ENCODE measurements at places on chromosomes 12 and 14.

DNA sequence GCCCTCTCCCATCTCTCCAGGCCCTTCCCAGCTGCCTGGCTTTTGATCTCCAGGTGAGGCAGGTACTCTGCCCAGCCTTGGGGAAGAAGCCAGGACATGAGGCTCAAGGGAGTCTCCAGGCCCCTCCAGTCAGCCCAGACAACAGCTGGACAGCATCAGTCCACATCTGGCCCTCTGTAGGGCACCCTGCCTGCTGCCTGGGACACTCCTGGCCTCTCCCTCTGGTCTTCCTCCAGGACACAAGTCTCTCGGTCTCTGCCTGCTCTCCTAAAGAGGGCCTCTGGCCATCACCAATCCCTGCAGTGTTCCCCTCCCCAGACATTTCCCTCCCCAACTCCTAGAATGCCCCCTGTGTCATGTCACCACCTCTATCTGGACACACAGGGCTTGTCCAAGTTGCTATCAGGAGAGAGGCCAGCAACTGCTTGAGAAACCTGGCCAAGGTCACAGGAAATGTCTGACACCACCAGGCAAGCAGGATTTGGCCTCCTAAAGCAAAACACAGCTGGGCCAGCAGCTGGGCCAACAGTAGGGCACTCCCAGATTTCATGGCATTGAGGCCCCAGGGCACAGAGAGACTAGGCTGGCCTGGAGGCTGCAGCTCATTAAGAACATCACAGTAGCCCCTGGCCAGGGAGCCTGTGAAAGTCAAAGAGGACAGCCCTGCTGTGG is 29.0 kb downstream of the LTBP2 start:
- DNase-seq, result no peak

DNA sequence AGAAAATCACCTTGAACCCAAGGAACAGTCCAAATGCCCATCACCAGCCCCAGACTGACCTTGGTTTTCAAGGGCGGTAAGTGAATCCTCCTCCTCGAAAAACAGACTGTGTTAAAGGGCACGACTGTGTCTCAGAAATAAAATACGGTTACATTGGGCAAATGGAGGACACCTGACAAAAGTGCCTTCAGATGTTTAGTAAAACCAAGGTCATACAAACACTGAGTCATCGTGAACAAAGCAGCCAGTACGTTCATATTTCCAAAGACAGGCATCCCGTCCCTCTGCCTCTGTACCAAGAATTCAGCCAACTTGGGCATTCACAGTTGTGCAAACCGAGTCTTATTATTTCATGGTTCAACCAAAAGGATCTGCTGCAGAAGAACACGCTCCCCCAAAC is 25.9 kb downstream of the FOXN3 start:
- DNase-seq, result no peak

DNA sequence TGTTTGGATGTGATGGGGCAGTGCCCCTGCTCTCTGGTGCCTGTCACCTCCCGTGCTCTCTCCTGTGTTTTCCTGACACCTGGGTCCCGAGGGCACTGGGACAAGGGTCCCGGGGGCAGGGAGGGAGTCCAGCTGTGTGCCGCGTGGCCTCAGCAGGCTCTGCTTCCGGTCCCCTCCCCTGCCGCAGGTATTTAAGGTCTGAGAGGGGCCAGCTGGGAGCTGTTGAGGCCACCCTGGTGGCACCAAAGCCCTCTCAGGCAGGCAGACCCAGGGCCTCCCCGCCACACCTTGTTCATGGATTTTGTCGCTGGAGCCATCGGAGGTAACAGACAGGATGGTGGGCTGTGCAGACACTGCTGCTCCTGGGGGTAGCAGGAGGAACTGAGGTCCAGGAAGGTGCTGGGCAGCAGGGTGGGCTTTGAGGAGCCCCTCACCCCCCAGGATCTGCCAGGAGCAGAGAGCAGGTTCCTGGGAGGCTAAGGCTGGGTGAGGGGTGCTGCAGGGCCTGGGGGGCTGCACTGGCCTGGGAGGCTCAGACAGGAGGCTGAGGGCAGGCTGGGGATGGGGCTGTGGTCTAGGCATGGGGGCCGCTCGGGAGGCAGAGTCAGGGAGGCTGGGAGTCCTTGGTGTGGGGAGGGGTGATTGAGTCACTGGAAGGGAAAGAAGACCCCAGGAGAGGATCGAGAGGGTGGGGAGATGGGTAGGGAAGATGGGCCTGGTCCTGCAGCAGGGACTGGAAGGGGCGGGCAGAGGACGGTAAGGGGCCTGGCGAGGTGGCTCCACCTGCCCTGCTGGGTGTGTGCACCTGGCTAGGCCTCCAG is at the start of gene SLC25A47:
TSS of gene SLC25A47 (plus strand) at position 219 of the 821 bp plus-strand sequence. CDS start at position 295, 76 bp downstream.
- no peak for DNase-seq

- DNase-seq, result no peak
Observed at GRCh38 chr12:91982946-91983345, 162.7 kb downstream of the BTG1 start.

- no peak for DNase-seq
Observed at GRCh38 chr12:106602076-106602475, 19.3 kb downstream of the RFX4 start.

GRCh38 chr14:78440356-78440894 is 270.3 kb downstream of the NRXN3 start:
- DNase-seq, result no peak

- no peak for DNase-seq
Observed at GRCh38 chr12:19852100-19852855, 413.0 kb downstream of the AEBP2 start.

GRCh38 chr12:57500213-57500612 is 12.3 kb downstream of the MARS1 start:
- DNase-seq, result no peak

GRCh38 chr14:50835280-50835679 is 4.3 kb upstream of the NIN start:
- DNase-seq, result no peak

- DNase-seq, result no peak
Observed at GRCh38 chr12:127664901-127665300, 602.1 kb upstream of the TMEM132C start.

- no peak for DNase-seq
Observed at GRCh38 chr14:24954037-24954699, 95.8 kb downstream of the STXBP6 start.

DNA sequence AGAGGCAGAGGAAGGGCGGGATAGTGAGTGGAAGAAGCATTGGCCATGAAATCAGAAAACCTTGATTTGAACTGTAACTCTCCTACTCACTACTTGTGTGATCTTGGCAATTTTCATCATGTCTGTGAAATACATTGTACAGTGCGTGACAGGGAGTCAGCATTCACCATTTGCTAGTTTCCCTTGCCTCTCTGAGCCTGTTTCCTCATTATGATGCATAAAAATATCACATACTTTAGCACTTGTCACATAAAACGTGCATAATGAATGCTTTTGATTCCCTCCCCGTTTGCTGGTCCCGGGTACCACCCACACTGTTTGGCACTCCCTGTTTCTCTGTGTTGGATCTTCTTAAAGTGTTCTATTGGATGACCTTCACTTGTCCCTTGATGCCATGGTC is 101.1 kb upstream of the FRMD6 start:
- DNase-seq, result no peak

GRCh38 chr14:99575043-99576023 is 28.7 kb downstream of the CCDC85C start:
- no peak for DNase-seq

DNA sequence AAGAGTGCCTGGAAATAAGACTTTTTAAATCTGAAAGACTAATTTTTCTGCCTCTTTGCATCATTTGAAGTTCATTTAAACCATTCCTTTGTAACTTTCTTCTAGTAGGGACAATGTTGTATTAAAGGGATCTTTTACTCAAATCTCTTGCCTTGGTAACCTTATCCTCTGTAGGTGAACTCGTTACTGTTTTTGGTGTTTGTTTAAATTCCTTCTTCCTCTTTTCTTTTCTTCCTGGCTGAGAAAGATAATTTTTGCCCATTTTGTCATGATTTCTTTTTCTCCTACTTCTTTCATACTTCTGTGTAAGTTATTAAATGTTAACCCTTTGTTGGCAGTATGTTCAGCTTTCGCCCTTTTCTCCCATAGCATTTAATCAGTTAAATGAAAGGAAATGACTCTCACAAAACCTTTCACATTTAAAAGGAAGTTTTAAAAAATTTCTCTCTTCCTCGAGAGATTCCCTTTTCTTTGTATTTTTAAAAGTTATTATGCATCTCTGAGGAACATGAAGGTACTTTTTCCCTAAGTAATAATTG is 10.3 kb downstream of the VEZT start:
- no peak for DNase-seq

- no peak for DNase-seq
Observed at GRCh38 chr12:75655315-75655806, 144.0 kb upstream of the KRR1 start.

DNA sequence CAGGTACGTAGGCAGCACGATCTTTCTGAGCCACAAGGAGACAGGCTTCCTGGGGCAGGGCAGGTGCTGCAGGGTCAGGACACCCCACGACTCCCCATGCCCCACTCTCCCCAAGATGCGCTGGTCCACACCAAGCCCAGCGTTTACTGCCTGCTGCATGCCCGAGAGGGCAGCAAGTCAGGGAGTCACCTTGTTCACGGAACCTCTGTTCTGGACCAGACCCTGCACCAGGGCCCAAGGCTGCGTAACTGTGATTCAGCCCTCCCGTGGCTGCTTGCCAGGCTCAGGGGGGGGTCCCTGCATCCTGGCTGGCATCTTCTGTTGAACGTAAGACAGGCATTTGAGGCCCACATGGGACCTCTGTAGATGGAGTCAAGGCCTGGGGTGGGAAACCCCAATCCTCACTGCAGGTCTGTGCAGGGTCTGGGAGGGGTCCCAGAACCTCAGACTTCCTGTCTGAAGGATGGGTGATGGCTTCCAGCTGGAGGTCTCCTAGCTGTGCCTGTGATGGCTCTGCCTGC is 228.6 kb upstream of the RTL1 start:
- DNase-seq, result no peak

- DNase-seq, result no peak
Observed at GRCh38 chr12:126897778-126898177, 1369.2 kb upstream of the TMEM132C start.

GRCh38 chr14:29928117-29928640 is 532 bp upstream of the PRKD1 start:
- no peak for DNase-seq

DNA sequence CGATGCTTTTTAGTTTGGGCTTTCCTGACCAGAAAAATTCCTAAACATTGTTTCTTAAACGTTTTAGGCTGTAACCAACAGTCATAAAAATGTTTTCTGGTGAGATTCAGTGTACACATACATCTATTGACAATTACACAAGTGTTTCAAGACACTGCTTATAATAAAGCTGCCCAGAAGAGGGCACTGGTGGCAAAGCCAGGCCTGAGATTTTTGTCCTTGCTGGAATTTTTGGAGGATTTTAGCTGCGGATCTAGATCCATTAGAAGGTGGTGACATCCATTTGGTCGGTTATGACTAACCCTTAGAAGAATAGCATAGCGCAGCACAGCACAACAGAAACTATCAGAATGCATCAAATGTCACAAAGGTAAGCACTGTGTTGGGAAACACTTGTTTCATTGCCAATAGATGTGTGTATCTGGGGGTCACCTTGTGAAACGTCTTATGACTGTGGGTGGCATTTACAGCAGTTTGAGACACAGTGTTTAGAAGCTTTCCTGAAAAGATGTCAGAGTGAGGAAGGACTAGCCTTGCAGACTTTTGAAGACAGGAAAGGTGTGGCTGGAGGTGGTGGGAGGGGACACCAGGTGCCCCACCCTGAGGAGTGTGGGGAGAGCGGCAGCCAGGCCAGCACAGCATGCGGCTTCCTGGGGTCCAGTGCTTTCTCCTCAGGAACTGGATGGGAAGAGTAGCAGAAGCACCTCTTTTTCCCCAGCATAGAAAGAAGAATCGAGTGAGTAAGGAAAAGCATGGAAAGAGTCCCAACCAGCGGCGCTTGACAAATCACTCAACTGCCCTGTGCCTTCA is 54.7 kb upstream of the FKBP4 start:
- DNase-seq, result no peak

GRCh38 chr14:89540830-89541470 is 123.9 kb upstream of the FOXN3 start:
- no peak for DNase-seq

- no peak for DNase-seq
Observed at GRCh38 chr14:50901361-50901760, 29.5 kb downstream of the ABHD12B start.

DNA sequence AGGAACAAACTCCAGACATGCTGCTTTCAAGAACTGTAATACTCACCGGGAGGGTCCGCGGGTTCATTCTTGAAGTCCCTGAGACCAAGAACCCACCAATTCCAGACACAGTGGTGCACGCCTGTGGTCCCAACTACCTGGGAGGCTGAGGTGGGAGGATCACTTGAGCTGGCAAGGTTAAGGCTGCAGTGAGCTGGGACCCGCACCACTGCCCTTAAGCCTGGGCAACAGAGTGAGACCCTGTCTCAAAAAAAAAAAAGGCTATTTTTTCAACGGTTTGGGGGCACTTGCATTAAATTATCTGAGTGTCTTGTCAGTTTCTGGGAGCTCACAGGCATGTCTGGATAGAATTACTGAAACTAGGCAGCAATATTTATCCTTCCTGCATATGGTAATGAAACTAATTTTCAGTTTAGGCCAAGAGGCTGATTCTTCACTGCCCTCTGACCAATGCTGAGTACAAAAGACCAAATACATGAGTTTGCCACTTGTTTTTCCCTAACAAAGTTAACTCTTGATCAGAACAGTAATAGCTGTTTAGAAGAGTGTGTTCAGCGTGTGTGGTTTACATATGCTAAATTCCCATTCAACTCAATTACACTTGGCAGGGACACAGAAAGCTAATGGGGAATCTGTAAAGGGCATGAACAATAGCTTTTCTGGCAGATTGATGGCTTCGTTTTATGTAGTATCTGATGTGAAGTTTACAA is 65.8 kb upstream of the RASSF3 start:
- DNase-seq, result no peak

DNA sequence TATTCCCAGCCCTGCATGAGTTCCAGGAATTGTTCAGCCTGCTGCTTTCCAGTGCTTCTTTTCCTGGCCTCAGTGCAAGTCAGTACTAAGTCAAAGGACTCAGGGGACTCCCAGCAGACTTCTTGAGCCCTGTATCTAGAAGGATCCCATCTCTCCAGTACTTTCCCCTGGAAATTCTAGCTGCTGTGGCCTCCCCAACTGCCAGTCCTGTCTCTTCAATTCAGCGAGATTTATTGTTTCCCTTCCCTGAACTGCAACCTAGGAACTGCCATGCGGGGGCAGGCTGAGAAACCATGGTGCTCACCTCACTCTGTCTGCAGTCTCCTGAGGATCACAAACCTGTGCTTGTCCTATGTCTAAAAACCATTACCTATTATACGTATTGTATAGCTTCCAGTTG is 31.8 kb downstream of the ZNF605 start:
- DNase-seq, result no peak

DNA sequence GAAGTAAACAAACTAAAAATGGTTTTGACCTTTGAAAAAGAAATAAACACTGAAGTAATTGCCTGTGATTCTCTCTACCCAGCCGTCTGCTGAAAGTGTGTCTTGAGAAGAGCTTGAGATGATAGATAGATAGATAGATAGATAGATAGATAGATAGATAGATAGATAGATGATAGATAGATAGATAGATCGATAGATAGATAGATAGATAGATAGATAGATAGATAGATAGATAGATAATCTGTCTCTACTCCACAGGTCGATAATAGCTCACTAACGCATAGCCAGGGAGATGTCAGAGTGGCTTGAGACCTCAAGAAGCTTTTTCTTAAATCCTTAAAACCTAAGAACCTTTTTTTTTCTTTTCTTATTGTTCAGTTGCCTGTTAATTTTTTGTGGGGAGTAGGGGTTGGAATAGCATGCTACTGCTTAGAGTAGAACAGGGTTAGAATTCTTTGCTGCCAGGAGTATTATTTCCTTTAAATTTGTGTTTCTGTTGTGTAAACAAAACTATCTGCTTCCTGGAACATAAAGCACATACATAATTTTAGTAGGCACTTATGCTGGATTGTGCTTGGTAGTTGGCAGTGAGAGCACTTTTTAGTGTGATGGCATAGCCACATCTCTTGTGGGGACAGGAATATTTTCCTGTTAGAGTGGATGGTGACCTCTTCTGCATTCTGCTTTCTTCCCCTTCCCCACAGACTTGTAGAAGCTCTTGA is 169.5 kb downstream of the FBXL14 start:
- no peak for DNase-seq
